ENCODE measurements at places on chromosomes 12 and 14.

DNA sequence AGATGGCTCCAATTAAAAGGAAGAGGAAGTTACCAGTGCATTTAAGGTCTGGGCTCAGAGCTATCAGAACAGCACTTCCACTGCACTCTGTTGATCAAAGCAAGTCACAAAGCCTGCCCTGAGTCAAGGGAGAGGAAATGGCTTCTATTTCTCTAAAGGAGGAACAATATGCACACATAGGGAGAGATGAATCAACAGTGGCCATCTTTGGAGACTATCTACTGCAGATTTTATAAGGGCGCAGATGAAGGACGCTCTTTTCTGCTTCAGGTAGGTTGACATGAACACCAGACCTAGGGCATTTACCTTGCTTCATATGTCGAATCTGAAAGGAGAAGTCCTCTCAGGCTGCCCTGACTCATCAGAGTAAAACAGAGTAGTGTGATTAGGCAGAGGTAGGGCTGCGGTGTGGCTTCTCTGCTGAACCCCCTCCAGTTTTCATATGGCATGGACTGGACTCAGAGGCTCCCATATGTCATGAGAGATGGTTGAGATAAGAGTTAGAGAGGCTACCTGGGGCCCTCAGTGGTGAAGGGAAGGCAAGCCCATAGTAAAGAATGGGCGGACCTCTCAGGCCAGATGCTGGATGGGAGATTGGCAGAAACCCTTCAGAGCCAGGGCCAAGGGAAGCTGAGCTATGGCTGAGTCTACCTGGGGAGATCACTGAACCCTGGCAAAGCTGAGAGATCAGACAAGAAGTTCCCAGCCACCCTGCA is 84.4 kb downstream of the ARF6 start:
- DNase-seq = no peak

- no peak for DNase-seq
Observed at GRCh38 chr12:116002890-116003536, 274.5 kb downstream of the MED13L start.

- DNase-seq = no peak
Observed at GRCh38 chr12:51393676-51394545, 2.7 kb upstream of the GALNT6 start.

GRCh38 chr12:123329799-123330198 is 34.8 kb downstream of the SBNO1 start:
- DNase-seq = no peak

All from vagina (tissue), 2 donors.